ENCODE measurements at places on chromosomes 1 and 21.

DNA sequence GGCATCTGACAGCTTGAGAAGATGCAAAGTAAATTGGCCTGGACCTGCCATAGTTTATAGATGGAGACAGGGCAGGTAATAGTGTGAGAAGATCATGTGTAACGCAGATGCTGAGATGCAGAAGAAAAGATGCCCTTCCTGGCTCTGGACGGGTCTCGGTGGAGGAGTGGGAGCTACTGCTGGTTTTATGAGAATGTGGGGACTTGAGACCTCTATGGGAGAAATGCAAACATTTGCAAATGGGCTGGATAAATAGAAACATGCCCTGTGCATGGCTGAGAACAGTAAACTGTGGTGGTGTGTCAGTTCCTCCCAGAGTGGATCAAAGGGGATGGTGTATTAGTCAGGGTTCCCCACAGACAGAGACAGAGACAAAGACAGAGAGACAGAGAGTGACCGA, 21.9 kb downstream of the UBASH3A start:
- no peak for DNase-seq

DNA sequence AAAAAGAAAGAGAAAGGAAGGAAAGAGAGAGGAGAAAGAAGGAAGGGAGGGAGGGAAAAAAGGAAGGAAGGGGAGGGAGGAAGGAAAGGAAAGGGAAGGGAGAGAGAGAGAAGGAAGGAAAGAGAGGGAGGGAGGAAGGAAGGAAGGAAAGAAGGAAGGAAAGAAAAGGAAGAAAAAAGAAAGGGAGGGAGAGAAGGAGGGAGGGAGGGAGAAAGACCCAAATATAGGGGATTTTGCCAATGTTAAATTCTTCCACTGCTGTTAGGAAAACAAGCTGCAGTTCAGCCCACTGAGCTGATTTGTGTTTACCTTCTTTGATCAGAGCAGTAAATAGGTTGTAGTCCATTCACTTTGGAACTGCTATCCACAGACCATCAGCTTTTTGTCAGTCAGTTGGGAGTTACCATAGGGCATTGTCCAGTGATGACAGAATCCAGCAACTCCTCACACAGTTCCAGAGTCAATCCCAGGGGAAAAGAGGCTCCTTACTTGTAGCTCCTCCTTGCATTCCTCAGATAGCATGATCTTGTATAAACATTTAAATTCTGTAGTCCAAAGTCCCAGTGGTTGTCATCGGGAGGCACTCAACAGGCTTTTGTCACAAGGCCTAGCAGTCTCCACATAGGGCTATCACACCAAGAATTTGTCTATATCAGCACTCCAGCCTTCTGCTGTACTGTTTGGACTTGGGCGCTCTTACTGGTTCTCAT, 13.5 kb upstream of the PPP1R8 start:
- DNase-seq = no peak

DNA sequence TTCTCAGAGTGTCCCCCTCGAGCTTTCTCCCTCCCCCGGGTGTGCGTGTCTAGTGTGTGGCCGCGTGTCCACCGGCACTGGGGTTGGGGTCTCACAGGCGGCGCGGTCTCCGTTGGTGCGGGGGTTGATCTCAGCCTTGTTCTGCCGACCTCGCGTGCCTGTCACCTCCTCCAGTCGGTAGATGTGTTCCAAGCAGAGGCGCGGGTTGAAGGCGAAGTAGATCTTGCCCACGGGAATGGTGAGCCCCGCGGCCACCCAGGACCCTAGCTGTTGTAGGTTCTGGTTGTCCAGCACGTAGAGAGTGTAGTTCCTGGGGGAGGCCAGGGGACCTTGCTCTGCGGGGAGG, 9.8 kb downstream of the INSRR start:
- no peak for DNase-seq

DNA sequence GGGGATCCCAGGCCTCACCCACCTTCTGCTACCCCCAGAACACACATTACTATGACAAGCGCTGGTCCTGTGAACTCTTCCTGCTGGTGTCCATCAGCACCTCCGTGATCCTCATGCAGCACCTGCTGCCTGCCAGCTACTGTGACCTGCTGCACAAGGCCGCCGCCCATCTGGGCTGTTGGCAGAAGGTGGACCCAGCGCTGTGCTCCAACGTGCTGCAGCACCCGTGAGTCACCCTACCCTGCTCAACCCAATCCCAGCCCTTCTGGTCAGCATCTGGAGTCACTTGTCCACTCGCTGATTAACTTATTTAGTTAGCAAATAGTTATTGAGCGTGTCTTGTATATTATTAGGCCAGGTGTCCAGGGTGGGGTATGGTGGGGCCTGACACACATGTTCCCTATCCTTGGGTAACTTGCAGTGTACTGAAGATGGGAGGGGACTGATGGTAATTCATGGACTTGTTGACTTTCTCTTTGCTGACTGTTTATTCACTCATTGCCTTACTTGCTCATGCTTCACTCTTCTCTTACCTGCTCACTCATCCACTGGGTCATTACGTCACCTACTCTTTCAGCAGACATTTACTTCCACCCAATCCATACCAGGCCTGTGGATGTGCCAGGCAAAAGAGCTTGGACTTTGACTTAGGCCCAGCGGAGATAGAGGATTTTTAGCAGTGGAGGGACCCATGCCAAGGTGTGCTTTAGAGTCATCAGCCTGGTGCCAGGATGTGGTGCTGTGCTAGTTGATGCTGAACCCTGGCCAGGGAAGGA, 12.9 kb upstream of the KPNA6 start:
- DNase-seq = no peak

- DNase-seq = no peak
These were observed 2.0 kb downstream of the IFFO2 start for GRCh38 chr1:18954270-18955071.

- no peak for DNase-seq
These were observed 6.1 kb downstream of the SNAP47 start for GRCh38 chr1:227741166-227741870.

- no peak for DNase-seq
These were observed 4.3 kb downstream of the GUK1 start for GRCh38 chr1:228144193-228144992.

GRCh38 chr1:204475656-204476432, 18.8 kb downstream of the PIK3C2B start:
- DNase-seq = no peak

DNA sequence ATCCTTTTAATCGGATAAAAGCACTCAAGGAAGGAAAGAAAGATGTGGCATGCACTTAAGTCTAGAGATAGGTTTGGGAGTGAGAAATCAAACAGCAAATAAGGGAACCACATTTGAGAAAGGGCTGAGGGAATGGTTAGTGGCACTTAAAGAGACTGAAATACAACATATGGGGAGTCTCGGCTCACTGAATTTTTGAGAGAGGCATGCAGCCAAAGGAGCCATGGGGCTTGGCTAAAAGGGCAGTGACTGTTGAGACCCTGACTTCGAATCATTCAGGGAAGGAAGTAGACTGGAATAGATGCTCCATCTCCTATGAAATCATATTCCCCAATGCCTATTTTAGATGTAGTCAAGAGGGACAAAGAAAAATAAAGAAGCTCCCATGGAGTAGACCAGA, 58.3 kb upstream of the HAO2 start:
- DNase-seq = no peak

DNA sequence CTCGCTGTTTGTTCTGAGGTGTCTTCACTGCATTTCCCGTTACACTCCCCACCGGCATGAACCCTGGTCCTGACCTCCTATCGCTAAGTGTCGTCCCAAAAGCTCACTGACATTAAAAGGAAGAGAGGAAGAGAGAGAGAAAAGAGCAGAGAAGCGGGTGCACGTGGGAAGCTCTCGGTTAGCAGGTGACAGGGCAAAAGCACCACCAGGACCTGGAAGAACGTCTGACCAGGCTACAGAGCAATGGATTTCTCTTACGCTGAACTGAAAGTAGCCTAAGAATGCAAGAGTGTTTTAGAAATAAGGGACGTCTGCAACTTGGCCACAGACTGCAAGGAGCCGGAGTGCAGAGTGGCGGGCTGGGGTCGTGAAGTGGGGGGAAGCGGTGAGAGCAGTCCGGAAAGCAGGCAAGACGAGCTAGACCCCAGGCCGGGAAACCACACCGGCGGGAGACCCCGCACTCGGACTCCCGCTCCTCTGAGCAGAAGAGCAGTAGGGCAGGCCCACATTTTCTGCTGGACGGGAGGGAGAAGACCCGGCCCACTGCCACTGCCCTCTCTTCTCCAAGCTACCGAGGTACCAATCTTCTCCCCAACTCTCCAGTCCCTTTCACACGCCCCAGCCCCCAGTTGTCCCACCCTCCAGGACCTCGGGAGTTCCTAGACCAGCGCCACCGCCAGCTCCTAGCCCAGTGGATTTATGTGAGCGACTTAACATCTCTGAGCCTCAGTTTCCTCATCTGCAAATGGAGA, 8.3 kb upstream of the MPZL1 start:
- DNase-seq = no peak

- no peak for DNase-seq
These were observed 142.5 kb downstream of the ZNF648 start for GRCh38 chr1:181918880-181919525.

DNA sequence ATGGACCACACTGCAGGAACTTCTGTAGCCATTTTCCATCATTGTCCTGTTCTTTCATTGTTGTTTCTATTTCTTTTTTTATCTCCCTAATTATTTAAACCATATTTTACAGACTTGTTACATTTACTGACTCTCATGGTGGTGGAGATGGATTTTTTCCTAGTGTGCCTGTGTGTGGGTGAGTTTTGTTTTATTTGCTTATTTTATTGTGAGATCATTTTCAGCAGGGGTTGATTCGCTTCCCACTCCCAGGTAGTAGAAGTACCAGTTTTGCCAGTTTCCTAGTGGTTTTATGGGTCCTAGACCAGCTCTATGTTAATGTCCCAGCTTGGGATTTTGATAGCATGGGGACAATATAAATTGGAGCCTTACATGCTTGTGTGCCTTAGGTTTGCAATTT, 80.0 kb upstream of the BACH1 start:
- DNase-seq = no peak

DNA sequence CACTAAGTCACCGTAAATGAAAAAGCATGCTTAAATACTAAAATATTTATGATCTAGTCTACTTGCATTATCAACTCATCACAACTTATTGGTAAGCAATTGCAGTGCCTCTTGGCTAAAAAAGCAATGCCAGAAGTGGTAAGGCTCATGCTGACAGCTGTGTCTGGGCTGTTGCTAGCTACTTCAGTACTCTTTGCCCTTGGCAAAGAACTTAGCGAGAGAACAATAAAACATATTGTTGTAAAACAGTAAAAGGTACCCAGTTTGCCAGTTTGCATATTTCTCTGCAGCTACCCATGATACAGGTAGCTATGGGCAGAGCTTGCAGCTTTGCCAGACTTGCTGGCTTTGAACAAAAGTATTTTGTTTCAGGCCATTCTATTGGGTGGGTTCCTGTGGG, 73.1 kb downstream of the ATP6V1G3 start:
- no peak for DNase-seq

DNA sequence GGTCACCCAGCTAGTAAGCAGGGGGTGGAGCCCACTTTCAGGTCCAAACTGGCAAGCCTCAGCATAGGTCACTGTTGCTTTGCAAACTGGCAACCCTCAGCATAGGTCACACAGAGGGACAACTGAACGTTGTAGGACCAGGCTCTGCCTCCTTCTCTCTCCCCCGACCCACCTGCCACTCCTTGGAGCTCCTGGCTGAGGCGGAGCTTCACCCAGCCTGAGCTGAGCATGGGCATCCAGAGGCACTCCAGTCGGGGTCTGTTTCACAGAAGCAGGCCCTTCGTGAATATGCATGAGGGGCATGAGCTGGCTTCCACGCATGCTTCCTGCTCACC, 24.2 kb downstream of the CAPZB start:
- no peak for DNase-seq

DNA sequence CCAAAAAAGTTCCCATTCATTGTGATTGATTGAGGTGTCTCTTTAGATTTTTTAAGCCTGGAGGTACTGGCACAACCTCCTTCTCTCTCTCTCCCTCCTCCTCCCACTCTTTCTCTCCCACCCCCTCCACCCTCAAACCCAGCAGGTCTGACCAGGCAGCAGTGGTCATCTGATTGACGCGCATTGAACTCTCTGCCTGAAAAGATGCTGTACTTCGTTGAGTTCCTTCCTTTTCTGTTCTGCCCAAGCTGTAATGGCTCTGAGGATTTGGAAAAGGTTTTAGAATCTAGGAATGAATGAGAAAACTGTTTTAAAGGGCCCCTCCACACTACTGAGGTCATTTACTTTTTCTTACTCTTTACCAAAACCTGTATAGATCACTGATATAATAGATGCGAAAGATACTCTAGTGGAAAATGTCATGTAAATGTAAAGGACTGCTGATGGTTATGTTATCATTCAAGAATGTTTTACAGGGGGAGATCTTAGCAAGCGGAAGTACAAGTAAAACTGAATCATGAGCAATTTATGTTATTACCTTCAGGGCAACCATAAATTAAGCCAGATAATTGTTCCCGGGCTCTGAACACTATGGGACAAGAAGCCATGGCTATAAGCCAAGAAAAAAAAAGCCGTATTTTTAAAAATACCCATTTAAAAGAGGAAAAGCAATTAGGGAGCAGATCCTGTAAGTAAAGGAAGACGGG, 25.2 kb upstream of the DYRK1A start:
- no peak for DNase-seq

DNA sequence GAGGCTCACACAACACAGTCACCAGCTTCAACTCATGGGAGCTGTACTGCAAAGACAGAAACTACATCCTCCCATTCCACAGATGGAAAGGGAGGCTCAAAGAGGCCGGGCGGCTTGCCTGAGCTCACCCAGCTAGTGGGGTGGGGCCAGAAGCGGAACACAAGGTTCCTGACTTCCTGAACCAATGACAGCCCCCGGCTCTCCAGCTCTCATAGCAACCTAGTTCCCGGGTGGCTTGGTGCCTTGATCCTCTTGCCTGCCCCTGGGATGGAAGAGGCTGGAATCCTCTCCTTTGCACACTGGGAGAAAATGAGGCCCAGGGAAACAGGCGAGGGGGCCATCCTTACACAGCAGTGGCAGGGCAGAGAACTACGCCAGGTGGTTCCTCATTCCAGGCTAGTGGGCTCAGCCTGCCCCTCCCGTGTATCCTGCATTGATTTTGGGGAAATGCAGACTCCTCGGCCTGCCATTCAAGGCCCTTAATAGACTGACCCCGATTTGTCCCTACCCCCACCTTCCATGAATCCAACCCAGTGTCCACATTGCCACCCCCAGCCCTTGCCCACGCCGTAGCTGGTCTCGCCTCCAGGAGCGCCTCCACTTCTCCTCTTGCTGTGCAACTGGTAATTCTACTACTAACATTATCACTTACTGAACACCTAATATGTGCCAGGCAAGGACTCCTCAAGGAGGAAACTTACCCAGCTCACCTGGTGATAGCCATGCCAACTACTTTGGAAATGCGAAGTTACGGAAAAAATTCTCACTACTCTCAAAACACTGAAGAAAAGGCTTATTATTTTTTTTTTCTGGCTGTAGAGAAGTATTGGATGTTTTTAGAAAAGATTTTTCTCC, 5.0 kb downstream of the RAP1GAP start:
- no peak for DNase-seq

GRCh38 chr1:93908394-93909145, 660 bp downstream of the GCLM start:
- no peak for DNase-seq

GRCh38 chr1:224087286-224087794, 26.6 kb upstream of the FBXO28 start:
- no peak for DNase-seq

- DNase-seq = no peak
These were observed 195.6 kb upstream of the CAMK1G start for GRCh38 chr1:209387969-209388329.

GRCh38 chr1:38529391-38529790, 330.2 kb downstream of the RRAGC start:
- DNase-seq = no peak

Measured in NCI-H1092 (cell line).